ENCODE measurements at places on chromosomes 3 and 15. TPM values are rescaled to one million over a fixed set of nuclear protein-coding genes. Genes with fewer than 3 reads are reported as not detected.

FAM174B gene
- total RNA-seq = 51.1 TPM

DNA sequence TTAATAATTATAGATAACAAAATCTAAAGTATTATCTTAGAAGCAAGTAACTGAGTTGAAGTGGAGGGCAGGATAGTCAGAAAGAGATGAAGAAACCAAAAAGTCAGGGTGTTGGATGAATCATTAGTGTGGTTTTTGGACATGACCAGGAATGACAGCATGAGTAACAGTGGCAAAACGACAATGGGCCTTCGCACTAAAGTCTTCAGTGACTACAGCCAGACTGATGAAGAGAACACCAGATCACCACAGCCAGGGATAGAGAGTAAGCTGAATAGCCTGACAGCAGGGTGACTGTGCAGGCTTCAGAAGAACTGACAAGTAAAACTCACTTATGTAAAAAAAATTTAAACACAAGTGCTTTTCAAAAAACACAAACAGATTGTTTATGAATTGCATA, 96.0 kb upstream of the MELTF start:
- DNase-seq = no peak

ATP13A5 gene
- total RNA-seq = not detected

TMEM42 gene
- 14.5 TPM for total RNA-seq

GRCh38 chr15:63405159-63405558, 23.5 kb upstream of the CA12 start:
- no peak for DNase-seq

GRCh38 chr15:78951841-78952238, 7.0 kb upstream of the CTSH start:
- no peak for DNase-seq

CEP152 gene
- total RNA-seq = 3.9 TPM

GRCh38 chr3:56908004-56908403, 106.3 kb upstream of the ARHGEF3 start:
- DNase-seq = no peak

DNA sequence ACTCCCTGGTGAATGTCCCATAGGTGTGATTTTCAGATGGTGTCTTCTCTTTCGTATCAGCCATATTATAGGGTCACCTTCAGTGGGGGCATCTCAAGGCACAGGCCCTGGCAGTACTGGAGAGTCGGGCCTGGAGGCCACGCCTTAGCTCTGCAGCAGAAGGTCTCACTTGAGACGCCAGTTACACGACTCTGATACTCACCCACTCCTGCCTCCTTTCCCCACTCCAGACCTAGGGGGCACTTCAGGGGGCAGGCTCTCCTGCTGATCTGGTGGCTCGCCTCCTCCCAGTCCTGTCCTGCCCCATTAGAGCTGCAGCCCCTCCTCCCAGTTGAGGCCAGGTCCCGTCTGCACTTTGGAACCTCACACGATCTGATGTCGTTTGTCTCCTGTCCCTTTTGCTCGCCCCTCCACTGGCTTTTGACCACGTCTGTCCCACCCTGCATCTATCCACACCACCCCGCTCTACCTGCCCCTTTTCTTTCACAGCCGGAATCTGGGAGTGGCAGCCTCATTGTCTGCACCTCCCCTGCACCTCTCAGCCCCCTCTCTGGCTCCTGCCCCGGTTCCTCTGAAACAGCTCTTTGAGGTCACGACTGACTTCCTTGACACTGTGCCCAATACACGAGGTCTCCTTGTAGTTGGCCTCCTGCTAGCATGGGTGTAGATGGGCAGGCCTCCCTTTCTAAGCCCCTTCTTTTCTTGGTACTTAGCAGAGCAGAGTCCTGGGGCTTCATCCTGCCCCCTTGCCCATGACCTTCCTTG, 181.9 kb downstream of the NSMCE3 start:
- DNase-seq = no peak

CILP gene
- total RNA-seq = 0.12 TPM

PPM1L gene
- 3.2 TPM for total RNA-seq

Measured in glomerular endothelial cell (primary cell).